ENCODE measurements at places on chromosomes 2 and 18.

GRCh38 chr2:96824079-96824870 lies 8.2 kb downstream of the CNNM3 start:
- no peak for DNase-seq

DNA sequence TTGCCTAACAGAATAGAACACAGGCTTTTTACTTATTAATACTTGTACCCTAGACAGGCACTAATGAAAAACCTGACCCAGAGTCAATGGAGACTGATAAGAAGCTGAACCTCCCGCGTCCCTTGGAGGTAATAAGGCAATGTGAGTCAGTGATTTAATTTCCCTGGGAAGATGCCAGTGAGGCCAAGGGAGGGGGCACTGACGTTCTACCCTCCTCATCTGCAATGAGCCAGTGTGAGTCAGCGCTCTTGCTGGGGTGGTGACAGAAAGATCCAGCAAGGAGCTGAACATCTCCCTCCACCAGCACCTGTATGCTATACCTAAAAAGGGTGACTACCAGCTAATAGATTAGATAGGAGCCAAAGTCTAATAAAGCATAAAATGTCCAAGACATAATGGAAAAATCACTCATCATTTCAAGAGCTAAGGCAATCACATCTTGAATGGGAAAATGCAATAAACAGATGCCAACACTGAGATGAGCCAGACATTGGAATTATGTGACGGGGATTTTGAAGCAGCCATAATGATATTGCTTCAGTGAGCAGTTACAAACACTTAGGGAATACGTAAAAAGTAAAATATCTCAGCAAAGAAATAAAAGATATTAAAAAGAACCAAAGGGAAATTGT lies 116.9 kb downstream of the TPGS2 start:
- no peak for DNase-seq

- no peak for DNase-seq
Observed at GRCh38 chr2:53969968-53970723, 647 bp downstream of the PSME4 start.

GRCh38 chr2:4358837-4359236 lies 655.5 kb downstream of the DCDC2C start:
- no peak for DNase-seq

- DNase-seq: no peak
Observed at GRCh38 chr2:239873656-239874635, 151.2 kb downstream of the NDUFA10 start.
